Left renal cortex interstitium (tissue), 4 donors: ENCODE measurements at places on chromosomes 3 and 15.

GRCh38 chr15:85555875-85556617 is 175.6 kb downstream of the AKAP13 start:
- DNase-seq = no peak

- no peak for DNase-seq
Measured at GRCh38 chr3:15368561-15369135, 36.3 kb upstream of the SH3BP5 start.

GRCh38 chr15:43204016-43204901 is 16.6 kb downstream of the EPB42 start:
- DNase-seq = no peak

GRCh38 chr3:43259626-43260025 is 26.7 kb upstream of the SNRK start:
- no peak for DNase-seq

DNA sequence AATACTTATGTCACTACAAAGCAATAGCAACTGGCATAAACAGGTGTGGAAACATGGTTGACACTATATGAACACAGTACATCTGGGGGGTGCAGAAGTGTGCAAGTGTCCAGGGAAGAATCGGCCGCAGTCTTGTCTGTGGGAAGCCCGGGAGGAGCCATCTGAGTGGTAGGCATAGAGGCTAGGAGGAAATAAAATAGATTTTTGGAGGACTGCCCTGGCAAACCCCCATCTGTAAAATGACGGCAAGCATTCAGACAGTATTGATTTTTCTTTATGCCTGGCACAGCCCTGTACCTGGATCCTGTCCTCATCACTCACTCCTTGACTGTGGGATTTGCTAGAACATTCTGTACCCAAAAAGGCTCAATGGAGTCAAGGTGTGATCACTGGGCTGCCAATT is 31.3 kb downstream of the THSD4 start:
- DNase-seq = no peak

DNA sequence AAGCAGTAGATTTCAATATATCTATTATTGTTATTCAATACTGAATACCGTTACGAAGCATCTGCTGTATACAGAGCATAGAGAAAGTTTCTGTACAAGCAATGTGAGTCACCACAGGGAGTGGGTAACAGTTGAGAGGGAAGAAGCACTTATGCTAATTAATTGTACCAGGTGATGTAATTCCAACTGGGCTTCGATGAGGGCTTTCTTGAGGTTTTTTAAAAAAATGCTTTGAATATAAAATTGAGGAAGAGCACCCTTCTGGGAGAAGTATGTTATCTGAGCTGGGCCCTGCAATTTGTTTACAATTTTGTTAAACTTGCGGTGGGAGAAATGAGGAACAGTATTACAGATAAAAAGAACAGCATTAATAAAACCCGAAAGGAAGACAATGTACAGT is 197.9 kb downstream of the TPRG1 start:
- DNase-seq = no peak

DNA sequence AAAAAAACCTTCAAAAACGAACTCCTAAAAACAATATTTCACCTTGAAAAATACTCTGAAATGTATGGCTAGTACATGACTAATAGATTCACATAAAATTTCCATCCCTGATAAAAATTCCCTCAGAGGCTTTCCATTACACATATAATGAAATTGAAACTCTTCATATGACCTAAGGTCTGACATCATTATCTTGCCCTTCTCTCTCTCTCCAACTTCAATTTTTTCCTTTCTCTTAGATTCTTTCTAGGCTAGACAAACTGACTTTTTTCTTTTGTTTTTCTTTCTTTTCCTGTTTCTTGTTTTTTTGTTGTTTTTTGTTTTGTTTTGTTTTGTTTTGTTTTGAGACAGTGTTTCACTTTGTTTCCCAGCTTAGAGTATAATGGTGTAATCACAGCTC is 1220.5 kb downstream of the ROBO2 start:
- no peak for DNase-seq

- no peak for DNase-seq
Measured at GRCh38 chr3:13884851-13885703, 5.2 kb upstream of the WNT7A start.

GRCh38 chr3:51391566-51392354 is 675 bp downstream of the RBM15B start:
- no peak for DNase-seq
